ENCODE measurements at places on chromosomes 6 and 20.

DNA sequence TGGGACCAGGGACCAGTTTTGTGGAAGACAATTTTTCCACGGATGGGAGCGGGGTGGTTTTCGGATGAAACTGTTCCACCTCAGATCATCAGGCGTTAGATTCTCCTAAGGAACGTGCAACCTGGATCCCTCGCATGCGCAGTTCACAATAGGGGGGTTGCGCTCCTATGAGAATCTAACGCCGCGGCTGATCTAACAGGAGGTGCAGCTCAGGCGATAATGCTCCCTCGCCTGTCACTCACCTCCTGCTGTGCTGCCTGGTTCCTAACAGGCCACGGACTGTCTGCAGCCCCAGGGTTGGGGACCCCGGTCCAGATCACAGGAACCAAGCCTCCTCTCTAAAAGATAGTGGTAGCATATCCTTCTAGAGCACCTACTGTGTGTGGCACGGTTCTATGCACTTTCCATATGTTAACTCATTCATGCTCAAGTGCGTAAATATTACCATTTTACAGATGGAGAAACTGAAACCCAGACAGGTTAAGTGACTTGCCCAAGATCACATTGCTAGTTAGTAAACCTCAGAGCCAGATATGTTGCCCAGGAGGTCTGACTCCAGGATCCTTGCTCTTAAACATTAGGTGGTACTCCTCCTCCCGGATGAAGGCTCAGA, 25.3 kb downstream of the SPDEF start:
- H3K27ac ChIP-seq = no peak overlapping the region
- peaks cover 5% of the 10 kb centered on the region for H3K4me1 ChIP-seq
- H3K27me3 ChIP-seq = no peaks in the 10 kb centered on the region
- DNase-seq = no peak
- H3K4me3 ChIP-seq = no peak overlapping the region

GRCh38 chr6:70547313-70547712, 19.4 kb upstream of the SDHAF4 start:
- no peaks in the 10 kb centered on the region for H3K4me1 ChIP-seq
- H3K27me3 ChIP-seq = no peaks in the 10 kb centered on the region
- no peaks in the 10 kb centered on the region for H3K36me3 ChIP-seq
- H3K27ac ChIP-seq = no peak overlapping the region
- H3K4me3 ChIP-seq = no peak overlapping the region

DNA sequence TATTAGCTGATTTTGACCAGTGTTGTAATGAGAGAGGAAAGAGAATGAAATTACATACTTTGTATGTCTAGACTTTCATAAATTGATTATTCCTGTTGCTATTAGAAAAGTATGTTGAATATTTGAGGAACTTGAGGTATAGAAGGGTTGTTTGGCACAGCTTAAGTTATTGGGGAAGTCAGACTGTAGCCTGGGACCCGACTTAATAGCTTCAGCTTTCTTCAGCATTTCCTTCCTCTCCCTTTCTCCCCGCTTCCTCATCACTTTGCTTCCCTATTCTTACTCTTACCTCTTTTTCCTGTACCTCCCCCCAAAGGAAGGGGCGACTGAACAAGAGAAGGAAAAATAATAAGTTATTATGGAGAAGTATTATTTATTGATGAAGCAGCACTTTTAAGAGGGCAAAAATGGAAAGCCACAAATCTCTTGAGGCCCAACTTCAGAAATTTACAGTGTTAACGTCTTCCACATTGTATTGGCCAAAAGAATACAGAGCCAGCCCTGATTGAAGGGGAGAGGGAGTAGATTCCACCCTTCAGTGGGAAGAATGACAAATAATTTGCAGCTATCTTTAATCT, 7.4 kb downstream of the SENP6 start:
- H3K4me3 ChIP-seq = no peak overlapping the region
- no peak for DNase-seq
- no peaks in the 10 kb centered on the region for H3K27me3 ChIP-seq
- no peak overlapping the region for H3K27ac ChIP-seq

GRCh38 chr20:61760321-61760720, 305.4 kb downstream of the TAF4 start:
- DNase-seq = no peak
- H3K4me1 ChIP-seq = no peaks in the 10 kb centered on the region
- H3K27ac ChIP-seq = no peak overlapping the region
- H3K36me3 ChIP-seq = no peaks in the 10 kb centered on the region
- H3K27me3 ChIP-seq = no peaks in the 10 kb centered on the region

- H3K4me3 ChIP-seq = no peak overlapping the region
- no peaks in the 10 kb centered on the region for H3K27me3 ChIP-seq
- peaks cover 11% of the 10 kb centered on the region for H3K36me3 ChIP-seq
- H3K4me1 ChIP-seq = peaks cover 38% of the 10 kb centered on the region
Measured at GRCh38 chr6:27836141-27836782, 75.9 kb downstream of the OR2B2 start.

DNA sequence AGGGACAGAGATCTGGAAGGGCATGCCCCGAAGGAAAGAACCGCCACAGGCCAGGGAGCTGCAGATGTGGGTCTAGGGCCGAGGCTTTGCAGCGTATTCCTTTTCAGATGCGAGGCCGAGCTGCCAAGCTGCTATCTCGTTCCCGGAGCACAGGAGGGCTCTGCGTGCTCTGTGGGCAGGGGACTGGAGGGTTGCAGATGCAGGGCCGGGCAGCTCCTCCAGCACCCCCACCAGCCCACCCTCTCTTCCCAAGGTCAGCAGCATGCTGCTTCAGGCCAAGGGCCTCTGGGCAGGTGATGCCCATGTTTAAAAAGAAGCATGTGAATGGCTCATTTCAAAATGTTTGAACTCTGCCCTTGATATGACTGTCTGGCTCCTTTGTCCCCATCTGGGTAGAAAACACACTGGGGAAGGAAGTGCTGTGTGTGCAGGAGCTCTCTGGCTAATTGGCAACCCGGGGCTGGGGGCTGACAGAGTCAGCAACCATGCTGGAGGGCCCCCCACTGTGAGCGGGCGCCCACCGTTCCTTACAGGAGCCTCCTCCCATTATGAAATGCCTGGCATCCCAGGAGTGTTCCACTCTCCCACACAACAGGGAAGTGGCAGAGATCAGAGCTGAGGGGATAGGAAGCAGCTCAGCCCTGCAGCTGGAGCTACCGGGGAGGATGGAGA, 353.3 kb downstream of the ZFAND3 start:
- H3K27ac ChIP-seq = no peak overlapping the region
- no peak overlapping the region for H3K4me3 ChIP-seq
- H3K36me3 ChIP-seq = no peaks in the 10 kb centered on the region
- no peak for DNase-seq
- no peaks in the 10 kb centered on the region for H3K27me3 ChIP-seq

- H3K36me3 ChIP-seq = no peaks in the 10 kb centered on the region
- H3K4me1 ChIP-seq = peaks cover 6% of the 10 kb centered on the region
- H3K27me3 ChIP-seq = no peaks in the 10 kb centered on the region
- H3K4me3 ChIP-seq = no peak overlapping the region
- H3K27ac ChIP-seq = no peak overlapping the region
Measured at GRCh38 chr6:41036601-41037000, 2.4 kb downstream of the UNC5CL start.

DNA sequence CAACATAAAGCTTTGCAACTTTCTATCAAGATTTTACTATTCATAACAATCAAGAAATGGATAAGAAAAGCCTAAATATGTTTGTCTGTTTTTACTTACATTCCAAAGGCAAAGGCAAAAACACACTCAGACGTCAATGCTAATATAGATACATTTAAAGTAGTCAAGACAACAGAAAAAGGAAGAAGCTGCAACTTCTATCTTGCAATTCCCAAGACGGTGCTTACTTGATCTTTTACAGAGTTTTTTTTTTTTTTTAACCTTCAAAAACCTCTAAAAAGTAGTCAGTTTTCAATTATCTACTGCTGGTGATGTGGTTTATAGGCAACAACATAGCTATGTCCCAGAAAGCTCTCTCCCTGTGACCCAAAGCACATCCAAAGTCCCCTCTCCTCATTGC, 58.1 kb downstream of the EPB41L2 start:
- no peaks in the 10 kb centered on the region for H3K4me1 ChIP-seq
- no peaks in the 10 kb centered on the region for H3K27me3 ChIP-seq
- H3K36me3 ChIP-seq = peaks cover 12% of the 10 kb centered on the region
- DNase-seq = no peak

- no peak overlapping the region for H3K4me3 ChIP-seq
- no peak overlapping the region for H3K27ac ChIP-seq
- H3K36me3 ChIP-seq = no peaks in the 10 kb centered on the region
- DNase-seq = no peak
Measured at GRCh38 chr6:162343936-162344645, 383.5 kb downstream of the PRKN start.

GRCh38 chr6:44705596-44705995, 318.1 kb downstream of the CDC5L start:
- no peak overlapping the region for H3K4me3 ChIP-seq
- peaks cover 37% of the 10 kb centered on the region for H3K4me1 ChIP-seq
- H3K36me3 ChIP-seq = peaks cover 14% of the 10 kb centered on the region
- no peak overlapping the region for H3K27ac ChIP-seq
- H3K27me3 ChIP-seq = no peaks in the 10 kb centered on the region

GRCh38 chr6:14127611-14128010, 10.0 kb downstream of the CD83 start:
- no peaks in the 10 kb centered on the region for H3K27me3 ChIP-seq
- H3K27ac ChIP-seq = no peak overlapping the region
- H3K4me3 ChIP-seq = no peak overlapping the region
- no peak for DNase-seq

DNA sequence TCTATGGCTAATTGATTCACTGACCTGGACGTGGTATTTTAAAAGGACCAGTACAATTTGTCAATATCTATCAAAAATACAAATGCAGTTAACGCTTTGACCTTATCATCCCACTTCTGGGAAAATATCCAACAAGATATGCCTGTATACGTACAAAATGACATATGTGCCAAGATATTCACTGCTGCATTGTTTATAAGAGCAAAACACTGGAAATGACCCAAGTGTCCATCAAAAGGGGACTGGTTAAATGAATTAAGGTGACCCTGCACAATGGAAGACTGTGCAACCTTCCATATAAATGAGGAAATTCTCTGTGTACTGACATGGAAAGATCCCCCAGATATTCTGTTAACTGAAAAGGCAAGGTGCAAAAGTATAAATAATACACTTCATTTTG, 13.9 kb downstream of the TRAM2 start:
- H3K27me3 ChIP-seq = no peaks in the 10 kb centered on the region
- peaks cover 13% of the 10 kb centered on the region for H3K4me1 ChIP-seq
- H3K36me3 ChIP-seq = no peaks in the 10 kb centered on the region
- no peak overlapping the region for H3K27ac ChIP-seq
- DNase-seq = no peak
- H3K4me3 ChIP-seq = no peak overlapping the region

DNA sequence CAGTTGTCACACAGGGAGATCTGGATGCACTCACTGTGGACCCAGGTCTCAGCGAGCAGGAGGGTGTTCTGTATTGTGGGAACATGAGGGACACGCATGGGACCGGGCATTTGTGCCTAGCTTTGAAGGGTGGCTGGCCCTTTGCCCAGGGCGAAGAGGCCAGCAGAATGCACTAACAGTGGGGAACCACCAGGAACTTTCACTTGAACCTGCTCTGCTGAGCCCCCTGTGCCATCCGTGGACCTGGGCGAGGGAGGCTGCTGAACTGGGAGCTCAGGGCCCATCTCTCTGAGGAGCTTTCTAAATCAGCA, 1.2 kb upstream of the ULBP2 start:
- no peaks in the 10 kb centered on the region for H3K36me3 ChIP-seq
- H3K4me1 ChIP-seq = peaks cover 38% of the 10 kb centered on the region
- peak; percentile 38 for DNase-seq

- DNase-seq = peak; percentile 59
- peaks cover 14% of the 10 kb centered on the region for H3K4me1 ChIP-seq
- peaks cover 28% of the 10 kb centered on the region for H3K27me3 ChIP-seq
- H3K4me3 ChIP-seq = no peak overlapping the region
- H3K36me3 ChIP-seq = no peaks in the 10 kb centered on the region
Measured at GRCh38 chr20:52047811-52048764, 143.5 kb downstream of the ZFP64 start.

GRCh38 chr20:60420676-60421229, 462.5 kb downstream of the CDH26 start:
- no peaks in the 10 kb centered on the region for H3K27me3 ChIP-seq
- no peak for DNase-seq
- no peak overlapping the region for H3K4me3 ChIP-seq

DNA sequence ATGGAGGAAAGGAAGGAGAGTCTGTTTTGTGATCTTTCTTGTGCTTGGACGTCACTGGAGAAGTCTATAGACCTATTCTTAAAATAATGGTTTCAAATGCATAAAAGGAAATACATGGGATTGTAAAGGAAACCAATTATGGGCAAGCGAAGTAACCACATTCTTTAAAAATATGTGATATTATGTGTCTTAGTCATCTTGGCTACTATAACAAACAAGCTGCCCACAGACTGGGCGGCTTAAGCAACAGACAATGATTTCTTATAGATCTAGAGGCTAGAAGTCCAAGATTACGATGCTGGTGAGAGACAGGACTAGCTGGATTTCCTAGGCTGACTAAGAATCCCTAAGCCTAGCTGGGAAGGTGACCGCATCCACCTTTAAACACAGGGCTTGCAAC, 49.4 kb upstream of the CD83 start:
- peaks cover 5% of the 10 kb centered on the region for H3K27me3 ChIP-seq
- no peak overlapping the region for H3K4me3 ChIP-seq
- peak overlapping the region; percentile 56 for H3K27ac ChIP-seq
- DNase-seq = peak; percentile 58
- H3K4me1 ChIP-seq = peaks cover 27% of the 10 kb centered on the region
- H3K36me3 ChIP-seq = no peaks in the 10 kb centered on the region

DNA sequence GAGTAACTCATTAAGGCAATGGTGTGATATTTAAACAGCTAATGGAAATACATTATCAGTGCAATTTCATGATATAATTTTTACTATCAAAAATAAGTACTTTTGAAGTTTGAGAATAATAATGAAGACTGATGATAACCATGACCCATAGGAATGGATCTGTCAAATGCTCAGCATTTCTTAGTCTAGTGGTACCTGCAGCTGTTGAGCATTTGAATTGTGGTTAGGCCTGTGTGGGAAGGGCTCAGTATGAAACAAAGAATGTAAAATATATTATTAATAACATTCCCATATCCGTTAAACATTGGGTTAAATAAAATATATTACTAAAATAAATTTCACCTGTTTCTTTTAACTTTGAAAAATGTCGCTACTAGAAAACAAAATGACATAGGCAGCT, 173.0 kb downstream of the PHF3 start:
- H3K36me3 ChIP-seq = no peaks in the 10 kb centered on the region
- peaks cover 12% of the 10 kb centered on the region for H3K27me3 ChIP-seq
- DNase-seq = no peak
- no peak overlapping the region for H3K4me3 ChIP-seq

- no peak overlapping the region for H3K27ac ChIP-seq
- H3K27me3 ChIP-seq = peaks cover 2% of the 10 kb centered on the region
- H3K4me1 ChIP-seq = peaks cover 37% of the 10 kb centered on the region
- peaks cover 5% of the 10 kb centered on the region for H3K36me3 ChIP-seq
Measured at GRCh38 chr6:137231895-137232294, 12.7 kb upstream of the IFNGR1 start.

GRCh38 chr6:99802396-99803031, 191.5 kb downstream of the MCHR2 start:
- H3K27me3 ChIP-seq = peaks cover 19% of the 10 kb centered on the region
- H3K4me3 ChIP-seq = no peak overlapping the region
- DNase-seq = no peak

DNA sequence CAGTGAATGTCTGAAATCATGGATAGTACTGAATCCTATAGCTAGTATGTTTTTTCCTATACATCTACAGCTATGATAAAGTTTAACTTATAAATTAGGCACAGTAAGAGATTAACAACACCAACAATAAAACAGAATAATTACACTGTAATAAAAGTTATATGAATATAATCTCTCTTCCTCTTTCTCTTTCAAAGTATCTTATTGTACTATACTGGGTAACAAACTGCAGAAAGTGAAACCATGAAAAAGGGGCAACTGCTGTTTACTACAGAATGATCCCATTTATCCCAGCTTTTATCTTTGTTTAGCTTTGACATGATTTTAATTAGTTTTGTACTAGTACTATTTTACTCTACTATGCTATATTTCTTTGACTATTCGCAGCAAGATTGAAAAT, 25.8 kb downstream of the ESF1 start:
- no peak overlapping the region for H3K27ac ChIP-seq
- H3K4me3 ChIP-seq = no peak overlapping the region
- H3K4me1 ChIP-seq = no peaks in the 10 kb centered on the region

All from activated CD8-positive, alpha-beta memory T cell treated with anti-CD3 and anti-CD28 coated beads, Interleukin-2, amount 10 ng/mL, durations not matched to agents 7 days and 5 days (primary cell).